ENCODE measurements at places on chromosomes 1 and 21.
A peak's percentile ranks its signal among the peaks of the same experiment; 100 is the strongest.

DNA sequence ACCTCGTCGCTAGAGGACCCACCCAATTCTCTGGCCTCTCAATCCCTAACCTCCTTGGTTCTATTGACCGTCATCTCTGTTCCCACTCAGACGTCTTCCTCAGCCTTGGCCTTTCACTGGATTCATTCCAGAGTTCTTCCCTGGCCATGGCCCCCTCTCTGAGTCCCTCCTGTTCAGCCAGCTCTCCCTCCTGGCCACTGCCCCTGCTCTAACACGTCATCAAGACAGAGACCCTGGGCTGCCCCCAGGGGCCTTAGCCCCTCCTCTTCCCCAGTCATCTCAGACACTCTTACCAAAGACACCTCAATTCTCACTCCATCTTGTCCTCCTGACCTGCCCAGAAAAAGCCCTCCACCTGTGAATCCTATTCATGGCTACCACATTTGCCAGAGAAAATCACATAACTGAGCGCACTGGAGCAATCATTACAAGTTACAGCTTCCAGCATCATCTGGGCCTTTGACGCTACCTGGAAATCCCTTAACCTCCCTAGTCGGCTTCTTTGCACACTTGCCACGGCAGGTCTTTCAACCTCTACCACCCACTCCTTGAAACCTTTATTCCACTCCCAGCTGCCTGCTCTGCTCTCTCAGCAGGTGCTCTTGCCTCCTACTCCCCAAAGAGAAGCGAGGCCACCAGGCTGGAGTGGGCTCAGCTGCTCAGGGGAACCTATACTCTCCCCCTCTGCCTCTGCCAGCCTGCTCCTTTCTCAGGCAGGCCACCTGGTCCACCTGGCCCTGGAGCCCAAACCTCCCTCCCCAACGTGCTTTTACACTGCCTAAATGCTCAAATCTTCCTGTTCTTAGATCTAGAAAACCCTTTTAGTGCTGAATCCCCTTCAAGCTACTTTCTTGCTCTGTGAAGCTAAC lies 14.0 kb downstream of the DCST2 start:
- DNase-seq = no peak

GRCh38 chr1:176122282-176122681 lies 84.8 kb downstream of the COP1 start:
- no peak for DNase-seq

DNA sequence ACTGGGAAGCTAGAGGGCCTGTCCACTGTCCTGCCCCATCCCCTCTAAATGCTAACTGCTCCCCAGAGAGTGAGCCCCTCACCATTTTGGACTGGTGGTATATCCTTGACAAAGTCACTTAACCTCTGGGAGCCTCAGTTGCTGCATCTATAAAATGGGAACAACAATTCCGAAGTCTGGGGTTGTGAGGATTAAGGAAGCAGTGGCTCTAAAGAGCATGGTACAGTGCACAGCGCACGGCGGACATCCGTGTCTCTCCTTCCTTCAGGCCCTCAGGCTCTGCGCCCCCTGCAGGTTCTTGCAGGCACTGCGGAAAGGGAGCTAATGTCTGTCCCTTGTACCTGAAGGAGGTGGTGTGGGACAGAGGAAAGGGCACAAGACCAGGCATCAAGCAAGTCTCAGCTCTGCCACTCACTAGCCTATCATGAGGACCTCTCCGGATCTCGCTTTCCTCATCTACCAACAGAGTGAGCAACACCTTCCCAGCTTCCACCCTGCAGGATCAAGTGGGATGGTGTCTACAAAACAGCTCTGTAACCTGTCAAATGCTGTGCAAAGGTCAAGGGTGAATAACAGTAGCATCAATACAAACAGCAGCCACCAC lies 20.1 kb downstream of the ECE1 start:
- no peak for DNase-seq

DNA sequence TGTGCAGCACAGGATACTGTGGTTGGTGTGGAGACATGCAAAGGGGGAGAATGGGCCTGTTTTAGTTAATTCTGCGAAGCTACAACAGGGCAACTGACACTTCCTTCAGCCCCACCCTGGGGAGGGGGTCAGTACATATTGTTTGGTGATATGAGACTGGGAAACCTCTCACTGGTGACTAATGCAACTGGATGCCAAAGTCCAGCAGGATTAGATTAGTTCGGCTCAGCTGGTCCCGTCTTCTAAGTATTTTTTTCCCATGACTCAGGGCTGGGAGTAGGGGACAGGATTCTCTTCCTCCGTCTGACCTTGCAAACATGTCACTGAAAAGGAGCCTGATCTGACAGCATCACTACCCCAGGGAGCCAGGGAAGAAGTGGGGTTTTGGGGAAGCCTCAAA lies 43.0 kb downstream of the PLXNA2 start:
- no peak for DNase-seq

DNA sequence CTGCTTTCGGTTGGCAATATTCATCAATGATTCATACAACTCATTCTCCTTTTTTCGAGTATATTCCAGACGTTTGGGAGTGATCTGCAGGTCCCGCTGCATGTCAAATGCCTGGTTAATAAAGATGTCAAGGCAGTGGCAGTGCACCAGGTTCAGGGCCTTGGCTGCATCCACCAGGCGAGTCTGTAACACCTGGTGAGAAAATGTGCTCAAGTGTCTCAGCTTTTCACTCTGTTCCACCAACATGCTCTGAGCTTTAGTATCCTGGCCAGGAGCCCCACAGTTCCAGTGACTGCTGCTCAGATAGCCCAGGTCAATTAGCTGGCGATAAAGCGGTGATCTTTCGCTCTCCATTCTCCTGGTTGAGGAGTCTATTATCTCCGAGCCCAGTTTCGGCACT lies 42.3 kb downstream of the DSTYK start:
- no peak for DNase-seq

GRCh38 chr1:212613440-212614335 lies 5.1 kb downstream of the ATF3 start:
- DNase-seq = no peak

DNA sequence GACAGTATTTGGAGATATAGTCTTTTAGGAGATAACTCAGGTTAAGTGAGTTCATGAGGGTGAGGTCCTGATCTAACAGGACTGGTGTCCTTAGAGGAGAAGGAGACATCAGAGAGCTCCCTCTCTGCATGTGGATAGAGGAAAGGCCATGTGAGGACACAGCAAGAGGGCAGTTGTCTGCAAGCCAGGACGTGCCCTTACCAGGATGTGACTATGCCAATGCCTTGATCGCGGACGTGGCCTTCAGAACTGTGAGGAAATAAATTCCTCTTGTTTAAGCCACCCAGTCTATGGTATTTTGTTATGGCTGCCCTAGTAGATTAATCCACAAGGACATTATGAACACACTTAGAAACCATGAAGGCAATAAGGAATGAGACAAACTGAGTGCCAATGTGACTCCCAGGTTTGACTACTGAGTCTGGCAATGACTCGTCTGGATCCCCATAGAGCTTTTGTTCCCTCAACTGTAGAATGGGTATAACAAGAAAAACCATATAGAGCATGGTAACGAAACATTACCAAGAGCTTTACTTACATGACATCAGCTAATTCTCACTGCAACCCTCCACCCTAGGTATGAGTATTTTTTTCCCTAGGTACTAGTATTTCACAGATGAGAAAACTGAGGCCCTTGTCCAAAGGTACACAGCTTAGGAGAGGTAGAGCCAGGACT lies 6.5 kb downstream of the URB1 start:
- no peak for DNase-seq

DNA sequence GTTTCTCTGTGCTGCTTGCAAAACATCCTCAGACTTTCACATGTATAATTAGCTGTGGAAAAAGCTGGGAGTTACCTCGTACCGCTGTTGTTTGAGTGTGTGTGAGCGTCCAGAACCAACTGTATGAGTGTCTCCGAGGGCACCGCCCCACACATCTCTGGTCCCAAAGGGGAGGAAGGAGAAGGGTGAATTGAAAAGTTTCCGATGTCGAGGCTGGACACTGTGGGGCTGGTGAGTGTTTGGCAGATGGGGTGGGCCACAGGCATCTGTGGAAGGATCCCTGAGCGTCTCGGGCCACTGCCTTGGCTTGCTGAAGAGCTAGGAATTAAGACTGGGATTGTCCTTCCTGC lies 1.2 kb downstream of the ATP2B4 start:
- no peak for DNase-seq

- DNase-seq = no peak
Measured at GRCh38 chr1:184747089-184747955, 7.3 kb downstream of the EDEM3 start.

GRCh38 chr1:116558140-116558549 lies 12.7 kb downstream of the CD58 start:
- DNase-seq = no peak

DNA sequence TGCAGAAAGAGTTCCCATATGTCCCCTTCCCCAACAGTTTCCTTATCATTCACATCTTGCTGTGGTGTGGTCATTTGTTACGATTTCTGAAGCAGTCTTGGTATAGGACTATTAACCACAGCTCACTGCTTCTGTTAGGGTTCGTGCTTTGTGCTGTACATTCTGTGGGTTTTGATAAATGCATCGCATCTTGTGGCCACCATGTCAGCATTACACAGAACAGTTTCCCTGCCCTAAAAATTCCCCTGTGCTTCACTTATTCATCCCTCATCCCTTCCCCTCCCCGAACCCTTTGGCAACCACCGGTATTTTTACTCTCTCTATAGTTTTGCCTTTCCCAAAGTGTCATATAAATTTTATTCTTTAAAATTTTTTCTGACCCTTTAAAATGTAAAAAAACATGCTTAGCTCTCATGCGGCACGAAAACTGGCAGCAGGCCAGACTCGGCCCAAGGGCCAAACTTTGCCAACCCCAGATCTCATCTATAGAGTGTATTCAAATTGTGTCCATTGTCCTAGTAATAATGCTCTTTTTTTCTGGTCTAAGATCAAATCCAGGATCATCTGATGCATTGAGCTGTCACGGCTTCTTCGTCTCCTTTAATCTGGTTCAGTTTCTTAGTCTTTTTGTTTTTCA lies 78.2 kb downstream of the SIM2 start:
- no peak for DNase-seq

- DNase-seq = no peak
Measured at GRCh38 chr1:85091671-85092280, 43.5 kb upstream of the MCOLN3 start.

DNA sequence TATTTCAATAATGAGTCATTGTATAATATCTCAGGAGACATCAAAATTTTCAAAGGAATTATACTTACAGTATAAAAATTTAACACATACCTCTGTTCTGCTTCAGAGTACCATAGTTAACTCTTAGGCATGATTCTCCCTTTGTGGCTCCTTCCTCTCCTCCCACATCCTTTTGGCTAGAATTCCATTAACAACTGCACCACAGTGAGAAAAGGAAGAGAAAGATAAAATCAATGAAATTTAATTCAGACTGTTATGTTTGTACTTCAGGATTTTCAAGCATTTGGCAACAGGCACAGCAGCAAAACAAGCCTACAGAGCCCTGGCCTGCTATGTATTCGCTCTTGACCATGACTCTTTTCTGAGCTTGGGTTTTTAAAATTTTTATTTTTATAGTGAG lies 57.2 kb upstream of the SGIP1 start:
- no peak for DNase-seq

- no peak for DNase-seq
Measured at GRCh38 chr1:24850328-24850920, 79.7 kb downstream of the RUNX3 start.

- DNase-seq = no peak
Measured at GRCh38 chr21:29230551-29231261, 68.0 kb upstream of the BACH1 start.

DNA sequence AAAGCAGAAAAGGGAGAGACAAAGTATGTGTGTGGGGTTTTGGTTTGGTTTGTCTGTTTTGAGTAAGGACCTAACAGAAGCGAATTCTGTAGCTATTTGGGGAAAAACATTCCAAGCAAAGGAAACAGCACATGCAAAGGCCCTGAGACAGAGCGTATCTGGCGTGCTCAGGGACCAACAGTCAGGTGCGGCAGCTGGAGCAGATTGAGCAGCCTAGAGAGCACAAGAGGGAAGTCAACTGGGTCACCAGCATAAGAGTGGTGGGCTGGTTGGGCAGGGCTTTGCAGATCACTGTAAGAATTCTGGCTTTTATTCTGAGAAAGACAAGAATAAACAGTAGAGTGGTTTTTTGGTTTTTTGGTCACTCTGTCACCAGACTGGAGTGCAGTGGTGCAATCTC lies 11.8 kb downstream of the TGFBR3 start:
- no peak for DNase-seq

DNA sequence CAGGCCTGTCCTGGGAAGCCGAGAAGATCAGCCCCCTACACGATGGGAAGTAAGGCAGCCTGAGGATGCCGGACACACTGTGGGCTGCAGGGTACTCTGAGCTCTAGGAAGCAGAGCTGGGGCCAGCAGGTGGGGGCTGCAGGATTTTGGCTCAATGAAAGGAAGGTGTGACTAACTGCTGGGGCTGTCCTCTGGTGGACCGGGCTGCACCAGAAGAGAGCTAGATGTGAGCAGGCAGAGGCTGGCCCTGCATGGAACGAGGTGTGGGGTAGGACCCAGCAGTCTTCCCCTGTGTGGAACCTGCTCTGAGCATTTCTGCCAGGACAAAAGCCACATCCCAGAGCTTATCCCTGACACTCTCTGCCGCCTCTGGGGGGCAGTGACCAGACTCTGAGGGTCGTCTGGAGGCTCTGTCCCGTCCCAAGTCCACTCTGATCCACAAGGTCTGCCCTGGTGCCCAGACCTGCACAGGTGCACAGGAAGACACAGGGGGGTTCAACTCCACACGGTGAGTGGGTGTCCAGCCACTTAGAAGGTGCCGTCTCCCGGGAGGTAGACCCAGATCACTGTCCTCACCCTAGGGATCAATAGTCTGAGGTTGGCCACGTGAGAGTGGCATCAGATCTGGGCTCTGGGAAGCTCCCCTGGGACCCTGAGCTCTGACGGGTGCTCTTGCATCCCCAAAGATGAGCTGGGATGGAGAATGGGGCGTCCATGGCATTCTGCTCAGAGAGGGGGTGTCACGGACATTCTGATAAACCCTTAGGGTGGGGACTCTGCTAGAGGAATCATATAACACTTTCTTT lies 187.6 kb upstream of the VAMP3 start:
- no peak for DNase-seq

GRCh38 chr1:62924983-62925790 lies 141.3 kb downstream of the ATG4C start:
- DNase-seq = no peak

GRCh38 chr1:206503591-206504362 lies 3.6 kb upstream of the RASSF5 start:
- no peak for DNase-seq

DNA sequence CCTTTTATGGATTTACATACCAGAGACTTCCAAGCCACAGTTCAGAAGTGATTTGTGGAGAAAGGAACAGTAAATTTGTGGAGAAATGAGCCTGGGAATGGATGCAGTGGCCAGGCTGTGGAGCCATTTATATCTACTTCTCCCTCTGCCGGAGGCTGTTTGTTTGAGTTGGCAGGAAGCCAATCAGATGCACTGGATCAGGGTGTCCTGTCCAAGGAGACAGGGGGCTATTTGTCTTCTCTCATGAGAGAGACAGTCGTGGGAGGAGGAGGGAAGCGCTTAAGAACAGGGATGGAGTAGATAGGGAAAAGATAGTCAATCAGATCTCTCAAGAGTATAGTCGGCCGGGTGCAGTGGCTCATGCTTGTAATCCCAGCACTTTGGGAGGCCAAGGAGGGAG lies 2.8 kb upstream of the HAPLN2 start:
- DNase-seq = peak; percentile 16
